NCI-H524 (cell line): ENCODE measurements at places on chromosomes 1 and 21.

DNA sequence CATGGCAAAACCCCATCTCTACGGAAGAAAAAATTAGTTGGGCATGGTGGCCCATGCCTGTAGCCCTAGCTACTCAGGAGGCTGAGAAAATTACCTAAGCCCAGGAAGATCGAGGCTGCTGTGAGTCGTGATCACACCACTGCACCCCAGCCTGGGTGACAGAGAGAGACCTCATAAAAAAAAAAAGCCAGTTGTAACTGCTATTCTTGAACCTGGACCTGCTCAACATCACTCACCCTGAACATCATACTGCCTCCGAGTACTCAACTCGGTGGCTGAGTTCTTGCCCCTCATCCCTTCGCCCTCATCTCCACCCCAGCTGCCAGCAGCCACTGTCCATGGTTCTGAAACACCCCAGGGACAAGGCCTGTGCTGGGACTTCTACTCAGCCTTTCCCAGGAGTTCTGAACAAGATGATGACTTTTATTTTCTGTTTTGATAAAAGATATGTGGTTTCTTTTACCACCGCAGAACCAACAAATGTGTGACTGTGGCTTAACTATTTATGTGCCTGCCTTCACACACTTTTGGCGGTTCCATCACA, 5.4 kb upstream of the DISP3 start:
- DNase-seq = no peak

DNA sequence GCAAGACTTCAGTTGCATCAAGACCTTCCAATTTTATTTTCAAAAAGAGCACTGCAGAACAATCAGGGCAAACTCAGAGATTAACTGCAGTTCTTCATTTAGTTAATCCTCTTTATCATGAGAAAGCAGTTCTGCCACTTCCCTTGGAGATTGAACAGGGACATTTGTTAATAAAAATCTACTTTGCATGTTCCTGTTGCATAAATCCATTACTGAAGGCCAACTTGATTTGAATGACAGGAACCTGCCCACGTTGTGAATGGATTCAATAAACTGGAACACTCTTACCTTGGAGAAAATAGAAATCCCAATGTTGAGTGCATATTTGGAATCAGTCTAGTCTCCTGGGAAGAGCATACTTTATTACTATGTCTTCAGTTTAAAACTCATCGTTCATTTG, 19.6 kb upstream of the PLD5 start:
- no peak for DNase-seq

DNA sequence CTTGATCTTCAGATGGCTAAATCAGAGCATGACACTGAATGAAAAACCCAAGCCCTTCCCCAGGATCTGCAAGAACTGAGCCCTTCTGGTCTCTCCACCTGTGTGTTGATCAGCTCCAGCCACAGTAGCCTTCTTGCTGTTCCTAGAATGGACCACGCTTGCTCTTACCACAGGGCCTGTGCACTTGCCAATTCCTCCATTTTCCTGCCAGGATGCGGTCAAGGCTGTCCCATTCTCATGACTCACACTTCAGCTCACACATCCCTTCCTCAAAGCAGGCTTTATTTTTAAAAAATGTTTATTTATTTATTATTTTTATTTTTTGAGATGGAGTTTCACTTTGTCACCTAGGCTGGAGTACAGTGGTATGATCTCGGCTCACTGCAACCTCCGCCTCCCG, 43.6 kb upstream of the GRHL3 start:
- DNase-seq = no peak

GRCh38 chr1:172723251-172723650, 64.3 kb downstream of the FASLG start:
- no peak for DNase-seq

- no peak for DNase-seq
These were observed 334 bp downstream of the CTH start for GRCh38 chr1:70411360-70411844.

- DNase-seq = no peak
These were observed 3.0 kb downstream of the IER5 start for GRCh38 chr1:181091309-181092040.

DNA sequence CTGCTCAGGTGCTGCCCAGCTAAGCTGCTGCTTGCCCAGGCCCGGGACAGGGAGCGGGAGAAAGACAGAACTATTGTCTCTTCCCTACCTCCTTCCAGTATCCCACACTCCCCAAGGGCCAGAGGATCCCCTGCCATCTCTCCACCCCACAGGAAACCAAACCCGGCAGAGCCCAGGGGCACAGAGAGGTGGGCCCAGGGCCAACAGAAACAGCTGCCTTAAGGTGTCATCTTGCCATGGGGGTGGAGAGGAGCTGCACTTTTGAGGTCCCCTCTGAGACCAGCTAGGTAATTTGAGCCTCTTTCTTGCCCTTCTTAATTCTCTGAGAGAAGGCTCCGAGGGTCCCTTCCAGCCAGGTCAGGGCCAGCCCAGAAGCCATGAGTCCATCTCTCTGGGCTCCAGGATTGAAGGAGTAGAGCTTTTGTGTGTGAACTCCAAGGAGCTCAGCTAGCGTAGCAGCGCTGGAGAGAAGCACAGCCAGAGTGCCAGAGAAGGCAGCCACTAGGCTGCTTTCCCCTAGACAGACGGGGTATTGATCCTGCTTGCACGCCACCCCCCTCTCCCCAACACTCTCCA, 9.7 kb upstream of the GPR61 start:
- DNase-seq = peak; percentile 93

DNA sequence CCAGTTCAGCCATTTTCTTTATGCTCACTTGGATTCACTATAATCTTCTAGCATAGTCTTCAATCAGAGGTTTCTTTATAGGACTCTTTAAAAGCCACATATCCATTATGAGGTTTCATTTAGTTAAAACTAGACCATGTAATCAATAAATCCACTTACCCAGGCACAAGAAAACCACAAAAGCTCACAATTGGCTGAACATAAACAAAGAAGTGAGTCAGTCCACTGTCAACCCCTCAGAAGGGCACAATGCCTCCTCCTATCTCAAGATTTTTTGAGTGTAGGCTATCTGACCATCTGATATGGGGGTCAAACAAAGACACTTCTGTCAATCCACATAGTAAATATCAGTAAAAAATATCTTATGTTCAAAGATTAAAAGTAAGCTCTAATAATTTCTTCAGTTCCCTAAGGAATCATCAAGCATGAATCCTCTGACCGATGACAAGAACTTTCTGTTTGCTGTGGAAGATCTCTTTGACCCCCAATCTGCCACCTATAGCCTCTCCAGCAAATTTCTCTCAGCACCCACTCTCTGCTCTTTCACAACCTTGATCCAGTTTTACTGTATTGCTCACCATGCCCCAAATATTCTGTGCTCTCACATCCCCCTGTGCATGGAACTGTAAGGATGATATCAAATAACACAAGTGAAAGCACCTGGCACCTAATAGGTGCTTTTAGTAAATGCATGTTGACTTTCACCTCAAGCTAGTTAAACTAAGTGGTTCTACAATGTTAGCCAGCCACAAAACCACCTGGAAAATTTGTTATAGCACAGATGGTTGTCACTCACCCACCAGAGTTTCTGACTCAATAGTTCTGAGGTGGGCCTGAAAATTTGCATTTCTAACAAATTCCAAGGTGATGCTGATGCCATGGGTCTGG, 16.7 kb downstream of the RAB3B start:
- no peak for DNase-seq

- DNase-seq = peak; percentile 43
These were observed 163.5 kb downstream of the RYR2 start for GRCh38 chr1:237205400-237206064.

GRCh38 chr1:20462397-20462796, 23.6 kb downstream of the CAMK2N1 start:
- no peak for DNase-seq

- DNase-seq = peak; percentile 29
These were observed 54.8 kb downstream of the PIK3R3 start for GRCh38 chr1:46077644-46078043.

DNA sequence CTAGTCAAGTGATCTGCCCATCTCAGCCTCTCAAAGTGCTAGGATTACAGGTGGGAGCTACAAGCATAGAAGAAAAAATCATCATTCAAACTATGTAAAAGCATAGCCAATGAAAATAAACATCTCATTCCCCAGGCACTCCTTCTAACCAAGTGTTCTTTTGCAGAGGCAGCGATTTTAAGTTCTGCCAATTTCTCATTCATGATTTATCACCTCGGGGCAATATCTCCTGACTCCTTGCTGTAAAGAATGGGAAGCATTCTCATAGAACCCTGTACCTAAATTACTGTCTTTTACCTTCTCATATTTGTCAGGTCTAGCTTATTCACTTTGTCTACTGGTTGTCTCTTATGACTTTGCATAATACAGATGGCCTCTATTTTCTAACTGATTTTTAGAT, 32.5 kb upstream of the IVNS1ABP start:
- DNase-seq = no peak

- no peak for DNase-seq
These were observed 9.6 kb upstream of the FAM78B start for GRCh38 chr1:166176416-166176815.

GRCh38 chr1:91778964-91779363, 107.0 kb downstream of the TGFBR3 start:
- no peak for DNase-seq

DNA sequence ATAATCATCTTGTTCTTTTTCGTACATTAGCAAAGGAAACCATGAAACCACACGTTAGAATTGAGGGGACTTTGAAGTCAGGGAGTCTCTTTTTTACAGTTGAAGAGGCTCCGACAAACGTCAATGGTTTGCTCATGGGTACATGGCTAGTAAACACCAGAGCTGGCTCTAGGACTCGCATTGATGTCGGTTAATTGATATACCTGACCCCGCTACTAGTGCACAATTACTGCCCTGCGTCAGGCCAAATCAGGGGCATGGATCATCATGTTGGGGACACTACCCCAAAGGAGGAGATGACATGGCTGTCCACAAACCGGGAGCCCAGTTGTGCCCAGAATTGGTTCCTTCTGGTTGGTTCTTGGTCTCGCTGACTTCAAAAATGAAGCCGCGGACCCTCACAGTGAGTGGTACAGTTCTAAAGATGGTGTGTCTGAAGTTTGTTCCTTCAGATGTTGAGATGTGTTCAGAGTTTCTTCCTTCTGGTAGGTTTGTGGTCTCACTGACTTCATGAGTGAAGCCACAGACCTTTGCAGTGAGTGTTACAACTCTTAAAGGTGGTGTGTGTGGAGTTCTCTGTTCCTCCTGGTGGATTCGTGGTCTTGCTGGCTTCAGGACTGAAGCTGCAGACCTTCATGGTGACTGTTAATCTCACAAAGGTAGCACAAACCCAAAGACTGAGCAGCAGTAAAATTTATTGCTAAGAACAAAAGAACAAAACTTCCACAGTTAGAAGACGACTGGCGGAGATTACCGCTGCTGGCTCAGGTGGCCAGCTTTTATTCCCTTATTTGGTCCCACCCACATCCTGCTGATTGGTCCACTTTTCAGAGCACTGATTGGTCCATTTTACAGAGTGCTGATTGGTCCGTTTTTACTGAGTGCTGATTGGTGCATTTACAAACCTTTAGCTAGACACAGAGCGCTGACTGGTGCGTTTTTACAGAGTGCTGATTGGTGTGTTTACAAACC, 126.9 kb upstream of the ERRFI1 start:
- no peak for DNase-seq

GRCh38 chr1:48943826-48944225, 167.1 kb upstream of the BEND5 start:
- no peak for DNase-seq

DNA sequence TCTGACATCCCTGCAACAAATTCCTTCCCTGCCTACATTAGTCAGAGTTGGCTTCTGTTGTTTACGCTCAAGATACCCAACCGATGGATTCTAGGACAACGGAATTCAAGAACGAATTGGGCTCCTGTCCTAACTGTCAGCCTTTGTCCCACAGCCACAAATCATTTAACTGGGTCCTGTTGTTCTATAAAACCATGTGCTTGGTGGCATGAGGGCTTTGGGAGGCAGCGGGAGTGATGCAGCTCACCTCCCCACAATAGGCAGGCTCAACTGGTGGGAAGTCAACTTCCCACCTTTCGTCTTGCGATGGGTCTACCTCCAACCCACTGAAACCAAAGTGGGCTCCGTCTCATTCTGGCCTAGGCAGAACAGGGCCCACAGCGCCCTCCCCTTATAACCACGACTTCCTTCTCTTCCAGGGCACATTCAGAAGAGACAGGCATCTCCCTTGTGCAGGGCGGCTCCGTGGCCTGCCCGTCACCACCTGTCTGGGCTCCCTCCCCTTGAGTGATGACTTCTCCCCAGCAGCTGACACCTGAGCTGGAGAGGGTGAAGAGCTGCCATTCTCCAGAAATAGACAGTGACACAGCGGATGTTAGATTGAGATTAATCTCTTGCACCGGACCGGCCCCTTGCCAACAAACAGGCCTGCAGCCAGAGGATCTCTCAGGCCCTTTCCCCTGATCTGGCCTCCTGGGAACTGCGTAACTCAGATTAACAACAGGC, 26.5 kb downstream of the LRRC38 start:
- no peak for DNase-seq

DNA sequence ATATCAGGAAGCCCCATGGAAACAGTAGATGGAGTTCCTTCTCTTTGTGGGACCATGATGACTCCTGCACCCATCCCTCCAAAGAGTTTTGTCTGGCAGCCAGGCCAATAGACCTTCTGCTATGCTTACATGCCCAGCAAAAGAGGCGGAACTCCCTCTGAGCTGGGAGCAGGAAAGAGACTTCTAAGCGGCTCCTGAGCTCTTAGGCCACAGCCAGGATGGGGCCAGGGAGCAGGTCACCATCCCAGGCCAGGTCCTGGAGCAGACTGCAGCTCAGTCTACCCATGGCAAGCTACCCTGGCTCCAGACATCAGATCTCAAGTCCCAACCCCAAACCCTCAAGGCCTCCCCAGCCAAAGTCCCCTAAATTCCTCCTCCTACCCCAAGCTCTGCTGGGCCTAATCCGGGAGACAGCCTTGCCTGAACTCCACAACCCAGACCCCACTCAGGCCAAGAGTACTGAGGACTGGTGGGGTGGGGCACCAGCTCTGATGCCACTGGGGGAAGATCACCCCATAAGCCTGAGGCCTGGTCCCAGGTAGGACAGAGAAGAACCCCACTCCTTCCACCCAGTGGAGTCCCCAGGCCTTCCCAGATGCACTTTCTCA, 387.9 kb downstream of the MATN1 start:
- no peak for DNase-seq

GRCh38 chr1:20878799-20879198, 91.7 kb upstream of the HP1BP3 start:
- no peak for DNase-seq

DNA sequence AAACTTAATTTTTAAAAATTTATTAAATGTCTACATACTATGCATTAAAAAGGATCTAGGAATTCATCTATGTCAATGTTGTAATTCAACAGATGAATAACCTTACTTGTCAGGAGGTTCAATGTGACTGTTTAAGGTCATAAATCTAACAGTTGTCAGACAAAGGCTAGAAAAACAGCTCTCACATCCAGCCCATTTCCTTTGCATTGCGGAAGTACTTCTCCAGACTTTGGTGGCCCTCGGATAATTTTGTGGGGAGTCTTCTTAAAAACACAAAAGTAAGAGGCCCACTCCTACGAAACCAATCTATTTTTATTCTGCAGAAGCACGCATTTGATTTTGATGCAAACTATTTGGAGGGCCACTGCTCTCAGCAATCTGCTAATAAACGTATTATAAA, 122.6 kb upstream of the CHRM3 start:
- no peak for DNase-seq
